ENCODE measurements at places on chromosomes 12 and 14. TPM values are rescaled to one million over a fixed set of nuclear protein-coding genes. Genes with fewer than 3 reads are reported as not detected.

Gene LRRC43
- 0.58 TPM for total RNA-seq

DNA sequence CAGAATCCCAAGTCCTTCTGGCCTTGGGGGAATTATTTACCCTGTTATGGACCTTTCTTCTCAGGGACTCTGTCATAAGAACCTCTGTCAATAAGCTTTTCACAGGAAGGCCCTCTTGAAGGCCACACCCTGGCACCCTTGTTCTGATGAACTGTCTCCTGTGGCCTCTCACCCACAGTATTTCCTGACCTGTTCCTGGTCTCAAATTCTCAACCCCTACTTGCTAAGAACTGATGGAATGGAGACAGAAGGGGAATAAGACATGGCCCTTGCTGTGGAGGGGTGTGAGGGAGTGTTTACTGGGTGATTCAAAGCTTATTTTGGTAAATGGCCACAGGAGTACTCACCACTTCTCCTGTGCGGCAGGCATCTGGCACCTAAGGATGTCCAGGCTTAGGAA lies 1082.9 kb downstream of the BCL11B start:
- no peak for DNase-seq

DNA sequence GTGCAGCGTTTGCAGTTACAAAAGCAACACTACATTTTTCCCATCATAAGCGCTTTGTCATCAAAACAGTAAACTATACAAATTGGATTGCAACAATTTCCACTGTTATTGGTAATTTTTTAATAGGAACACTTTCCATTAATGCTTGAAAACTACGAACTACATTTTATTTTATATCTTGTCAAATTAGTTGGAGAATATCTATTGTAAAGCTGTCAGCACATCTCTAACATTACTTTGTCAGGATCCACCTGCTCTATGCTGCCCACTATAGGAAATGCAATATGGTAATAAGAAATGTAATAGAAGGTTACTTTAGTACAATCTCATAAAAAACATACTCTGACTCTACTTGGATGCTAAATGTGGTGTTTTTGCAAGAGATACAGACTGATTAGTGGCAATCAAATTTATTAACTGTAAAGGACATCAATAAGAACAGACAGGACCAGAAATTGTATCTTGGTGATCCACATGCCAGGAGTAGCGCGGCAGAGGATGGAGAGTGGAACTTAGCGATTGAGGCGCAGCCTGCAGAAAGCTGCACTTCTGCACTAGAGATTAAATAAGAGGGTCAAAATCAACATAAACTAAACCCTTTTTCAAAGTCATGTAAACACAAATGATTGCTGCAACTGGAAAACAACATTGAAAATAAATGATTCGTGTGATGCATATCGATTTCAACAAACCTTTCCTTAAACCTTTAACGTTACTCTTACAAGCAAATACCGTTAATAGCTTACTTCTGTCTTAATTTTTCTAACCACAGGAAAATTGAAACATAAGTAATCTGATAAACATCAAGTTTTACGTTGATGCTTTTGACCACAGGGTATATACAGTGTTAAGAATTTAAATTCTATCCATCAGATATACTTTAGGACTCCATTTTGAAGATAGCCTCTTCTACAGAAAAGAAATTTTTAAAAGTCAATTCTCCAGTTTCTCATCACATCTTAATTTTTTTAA lies 3.6 kb upstream of the ARID2 start:
- DNase-seq: no peak

GRCh38 chr12:95774311-95775045 lies 16.1 kb downstream of the NTN4 start:
- DNase-seq: no peak

DNA sequence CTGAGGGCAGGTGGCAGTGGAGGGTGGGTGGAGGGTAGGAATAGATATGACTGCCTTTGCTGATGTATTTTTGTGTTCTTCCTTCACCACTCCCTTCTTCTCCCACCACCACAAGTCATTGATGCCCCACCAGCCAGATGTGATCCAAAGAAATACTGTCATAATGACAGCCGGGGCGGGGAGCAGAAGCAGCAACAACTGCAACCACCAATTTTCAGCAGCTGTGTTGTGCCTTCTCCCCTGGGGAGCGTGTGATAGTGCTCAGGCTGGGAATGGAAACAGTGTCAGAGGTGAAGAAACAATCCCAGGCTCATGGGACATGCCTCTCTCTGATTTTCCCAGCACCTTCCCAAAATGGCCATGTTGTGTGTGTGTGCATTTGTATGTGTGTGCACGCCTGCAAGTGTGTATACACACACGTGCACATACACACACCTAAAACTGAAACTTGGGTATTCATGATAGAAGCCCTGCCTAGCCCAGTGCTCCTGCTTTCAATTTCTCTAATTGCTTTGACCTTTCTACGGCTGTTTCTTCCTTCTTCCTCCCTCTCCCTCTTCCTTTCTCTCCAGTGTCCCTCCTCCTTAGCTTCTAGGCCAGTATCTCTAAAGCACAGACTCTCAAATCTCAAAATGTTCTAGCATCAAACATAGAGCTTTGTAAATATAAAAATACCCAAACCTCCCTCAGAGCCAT lies 299.2 kb upstream of the FKBP4 start:
- no peak for DNase-seq

- no peak for DNase-seq
These were observed 26.2 kb downstream of the COX16 start for GRCh38 chr14:70333289-70333688.

- DNase-seq: no peak
These were observed 8.0 kb upstream of the TXNRD1 start for GRCh38 chr12:104207416-104208205.
